ENCODE measurements at places on chromosomes 2 and 18.

GRCh38 chr18:33540392-33540791, 37.6 kb upstream of the ASXL3 start:
- no peak for DNase-seq

GRCh38 chr2:12720278-12720620, 3.5 kb downstream of the TRIB2 start:
- no peak for DNase-seq

DNA sequence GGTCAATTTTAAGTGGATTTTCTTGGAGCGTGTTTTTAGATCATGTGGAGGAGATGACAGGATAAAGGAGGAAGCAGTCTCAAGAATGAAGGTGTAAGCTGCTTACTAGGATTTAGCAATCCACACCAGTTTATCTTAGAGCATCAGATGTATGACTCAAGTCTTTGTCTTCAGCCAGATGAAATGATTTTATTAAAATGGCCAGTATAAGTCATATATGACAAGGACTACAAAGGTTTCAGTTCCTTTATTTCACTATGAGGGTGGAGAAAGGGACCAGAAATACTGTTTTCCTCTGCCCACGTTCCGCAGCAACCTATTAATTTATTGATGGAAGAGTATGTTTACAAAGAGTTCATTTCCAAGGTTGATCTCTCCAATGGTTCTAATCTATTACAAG, 970.5 kb upstream of the SLC39A10 start:
- no peak for DNase-seq

GRCh38 chr2:217361483-217361880, 501.6 kb upstream of the TNP1 start:
- peak; percentile 2 for DNase-seq

GRCh38 chr2:239528883-239529282, 128.1 kb upstream of the HDAC4 start:
- DNase-seq, result no peak

GRCh38 chr2:29691391-29691950, 229.9 kb downstream of the ALK start:
- no peak for DNase-seq

DNA sequence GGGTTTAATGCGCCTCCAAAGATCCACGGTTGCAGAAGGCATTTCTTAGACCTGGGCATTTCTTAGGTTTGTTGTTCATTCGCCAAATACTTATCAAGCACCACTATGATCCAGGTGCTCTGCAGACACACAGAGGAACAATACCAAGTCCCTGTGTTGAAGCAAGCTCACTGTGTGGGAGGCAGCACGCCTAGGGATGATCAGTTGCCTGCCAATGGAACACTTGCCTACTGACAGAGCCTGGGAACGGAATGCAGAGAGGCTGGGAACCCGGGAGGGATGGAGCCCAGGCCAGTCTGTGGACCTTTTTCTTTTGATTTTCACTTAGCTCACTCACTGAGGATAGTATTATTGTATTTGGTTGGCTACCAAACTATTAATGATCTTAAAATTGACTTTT, 1.9 kb upstream of the GRP start:
- DNase-seq, result no peak

- no peak for DNase-seq
These were observed 4.5 kb upstream of the ATL2 start for GRCh38 chr2:38381381-38382143.

GRCh38 chr2:131056204-131056931, 36.9 kb downstream of the FAM168B start:
- DNase-seq, result peak; percentile 50

GRCh38 chr2:117537032-117537431, 277.5 kb upstream of the DDX18 start:
- DNase-seq, result no peak
